ENCODE measurements at places on chromosomes 2 and 18. TPM values are rescaled to one million over a fixed set of nuclear protein-coding genes. Genes with fewer than 3 reads are reported as not detected.

- H3K27me3 ChIP-seq, result peaks cover 23% of the 10 kb centered on the region
- no peak overlapping the region for H3K27ac ChIP-seq
- H3K4me3 ChIP-seq, result no peak overlapping the region
- DNase-seq, result no peak
Observed at GRCh38 chr2:236117401-236117800, 50.8 kb downstream of the GBX2 start.

- H3K36me3 ChIP-seq, result no peaks in the 10 kb centered on the region
- H3K27ac ChIP-seq, result no peak overlapping the region
- H3K4me1 ChIP-seq, result no peaks in the 10 kb centered on the region
Observed at GRCh38 chr2:147382322-147382948, 462.4 kb upstream of the ACVR2A start.

DNA sequence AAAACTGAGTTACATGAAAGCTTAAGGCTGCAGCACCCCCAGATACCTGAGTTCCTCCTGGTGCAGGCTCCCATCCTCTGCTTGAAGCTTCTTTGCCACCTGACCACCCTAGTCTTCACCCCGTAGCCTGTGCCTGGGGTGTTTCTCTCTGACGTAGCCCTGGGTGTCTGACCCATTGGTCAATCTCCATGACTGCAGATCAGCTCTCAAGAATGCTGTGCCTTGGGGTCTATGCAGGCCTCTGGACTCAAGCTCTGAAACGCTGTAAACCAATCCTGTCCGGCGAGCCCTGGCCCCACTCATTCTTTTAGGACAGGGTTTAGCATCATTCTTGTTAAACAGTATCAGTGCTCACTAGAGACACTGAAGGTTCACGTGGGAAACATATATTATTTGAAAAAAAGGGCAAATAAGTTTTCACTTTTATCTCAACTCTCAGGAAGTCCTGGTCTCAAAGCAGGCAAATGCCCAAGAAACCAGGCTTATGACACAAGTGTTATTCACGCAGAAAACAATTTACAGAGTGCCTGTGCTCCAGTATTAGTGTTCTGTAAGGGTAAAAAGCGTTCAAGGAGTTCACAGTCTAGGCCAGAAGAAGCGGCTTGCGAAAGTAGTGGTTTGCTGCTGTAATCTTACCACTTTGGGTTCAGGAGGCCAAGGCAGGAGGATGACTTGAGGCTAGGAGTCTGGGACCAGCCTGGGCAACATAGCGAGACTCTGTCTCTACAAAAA, 22.8 kb upstream of the PPP4R1 start:
- H3K27ac ChIP-seq, result no peak overlapping the region
- no peak for DNase-seq
- H3K27me3 ChIP-seq, result no peaks in the 10 kb centered on the region
- H3K4me3 ChIP-seq, result no peak overlapping the region
- H3K4me1 ChIP-seq, result no peaks in the 10 kb centered on the region

- no peak for DNase-seq
- peaks cover 6% of the 10 kb centered on the region for H3K27me3 ChIP-seq
- no peaks in the 10 kb centered on the region for H3K4me1 ChIP-seq
- H3K27ac ChIP-seq, result no peak overlapping the region
- no peak overlapping the region for H3K4me3 ChIP-seq
Observed at GRCh38 chr18:36504928-36505327, 207.4 kb downstream of the FHOD3 start.

Gene TMEM198
- 2.4 TPM for total RNA-seq

DNA sequence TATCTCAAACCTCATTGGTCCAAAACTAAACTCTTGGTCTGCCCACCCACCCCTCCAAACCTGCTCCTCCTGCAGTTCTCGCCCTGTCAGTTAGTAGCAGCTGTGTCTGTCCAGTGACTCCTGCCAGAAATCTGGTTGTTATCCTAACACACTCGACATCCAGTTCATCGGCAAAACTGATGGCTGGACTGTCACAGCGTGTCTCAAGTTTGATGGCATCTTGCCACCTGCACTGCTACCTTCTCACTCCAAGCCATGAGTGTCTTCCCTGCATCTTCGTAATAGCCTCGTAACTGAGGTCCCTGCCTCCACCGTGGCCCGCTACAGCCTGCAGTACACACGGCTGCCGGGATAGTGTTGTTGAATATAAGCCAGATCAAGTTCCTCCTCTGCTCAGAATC, 470.1 kb upstream of the RAB12 start:
- no peaks in the 10 kb centered on the region for H3K36me3 ChIP-seq
- no peak for DNase-seq
- H3K4me3 ChIP-seq, result no peak overlapping the region
- H3K27ac ChIP-seq, result no peak overlapping the region
- peaks cover 4% of the 10 kb centered on the region for H3K4me1 ChIP-seq

DNA sequence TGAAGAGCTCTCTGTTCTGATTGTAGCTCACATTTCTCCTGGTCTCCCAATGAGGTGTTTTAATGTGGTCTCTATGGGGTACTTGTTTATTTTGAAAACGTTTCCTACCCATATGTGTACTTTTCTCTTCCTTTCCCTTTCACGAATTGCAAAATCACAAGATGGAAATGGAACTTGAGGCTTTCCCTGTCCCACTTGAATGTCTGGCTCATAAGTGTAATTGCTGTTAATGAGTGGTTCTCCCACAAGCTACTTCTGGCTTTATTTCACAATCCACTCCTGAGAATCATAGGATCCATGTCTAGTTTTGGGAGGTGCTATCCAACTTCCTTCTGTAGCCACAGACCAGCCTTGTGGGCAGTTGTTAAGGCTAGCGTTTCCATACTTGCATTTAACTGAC, 81.1 kb upstream of the CAVIN2 start:
- no peak for DNase-seq
- H3K4me3 ChIP-seq, result no peak overlapping the region
- peaks cover 10% of the 10 kb centered on the region for H3K27me3 ChIP-seq
- no peaks in the 10 kb centered on the region for H3K4me1 ChIP-seq
- no peak overlapping the region for H3K27ac ChIP-seq

- no peak overlapping the region for H3K4me3 ChIP-seq
- no peaks in the 10 kb centered on the region for H3K4me1 ChIP-seq
- no peak for DNase-seq
- no peak overlapping the region for H3K27ac ChIP-seq
Observed at GRCh38 chr2:136448432-136448831, 316.9 kb upstream of the THSD7B start.

Gene ALPP
- total RNA-seq, result not detected

GRCh38 chr2:219887870-219888269, 260.4 kb downstream of the SLC4A3 start:
- no peak overlapping the region for H3K4me3 ChIP-seq
- no peaks in the 10 kb centered on the region for H3K36me3 ChIP-seq
- no peak overlapping the region for H3K27ac ChIP-seq
- DNase-seq, result no peak
- peaks cover 10% of the 10 kb centered on the region for H3K27me3 ChIP-seq
- H3K4me1 ChIP-seq, result no peaks in the 10 kb centered on the region

Gene GALR1
- not detected for total RNA-seq

Gene IL36B
- not detected for total RNA-seq

Gene CIDEA
- not detected for total RNA-seq

DNA sequence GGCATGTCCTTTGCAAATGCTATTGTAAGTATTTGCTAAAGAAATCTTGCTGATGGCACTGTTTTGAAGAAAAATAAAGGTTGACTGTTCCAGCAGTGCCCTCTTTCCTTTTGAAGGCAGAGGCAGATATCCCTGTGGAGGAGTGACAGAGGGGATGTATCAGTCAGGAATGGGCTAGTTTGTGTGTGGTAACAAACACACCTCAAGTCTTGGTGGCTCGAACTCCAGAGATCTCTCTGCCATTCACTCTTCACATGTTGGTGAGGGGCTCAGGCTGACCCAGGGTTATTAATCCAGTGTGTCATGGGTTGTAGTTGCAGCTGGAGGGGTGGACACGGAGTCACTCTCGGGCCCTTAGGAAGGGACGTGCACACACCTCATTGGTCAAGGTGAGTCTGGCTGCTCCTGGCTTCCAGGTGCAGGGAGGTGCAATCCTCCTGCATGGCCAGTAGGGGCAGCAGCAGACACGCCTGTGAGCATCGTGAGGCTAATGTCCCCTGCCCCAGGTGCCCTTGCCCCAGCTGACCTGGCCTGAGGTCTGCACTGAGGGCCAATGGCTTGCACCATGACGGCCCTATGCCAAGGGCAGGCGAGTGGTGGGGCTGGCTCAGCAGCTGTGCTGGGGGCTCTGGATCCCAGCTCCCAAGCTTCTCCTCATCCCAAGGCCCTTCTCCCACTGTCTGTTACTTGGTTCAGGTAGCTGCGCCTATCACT, 146.5 kb downstream of the ASB1 start:
- no peaks in the 10 kb centered on the region for H3K4me1 ChIP-seq
- no peak overlapping the region for H3K27ac ChIP-seq
- no peak overlapping the region for H3K4me3 ChIP-seq
- peak; percentile 57 for DNase-seq
- no peaks in the 10 kb centered on the region for H3K36me3 ChIP-seq

Gene ASB18
- not detected for total RNA-seq

GRCh38 chr2:205688417-205689200, 6.3 kb downstream of the NRP2 start:
- H3K27ac ChIP-seq, result no peak overlapping the region
- H3K4me1 ChIP-seq, result peaks cover 13% of the 10 kb centered on the region
- DNase-seq, result no peak
- H3K27me3 ChIP-seq, result peaks cover 43% of the 10 kb centered on the region

Gene IL37
- not detected for total RNA-seq

Gene TBR1
- 0.04 TPM for total RNA-seq

GRCh38 chr18:75527848-75528685, 100.6 kb upstream of the SMIM21 start:
- H3K36me3 ChIP-seq, result no peaks in the 10 kb centered on the region
- H3K4me3 ChIP-seq, result no peak overlapping the region
- H3K4me1 ChIP-seq, result no peaks in the 10 kb centered on the region
- H3K27ac ChIP-seq, result no peak overlapping the region

DNA sequence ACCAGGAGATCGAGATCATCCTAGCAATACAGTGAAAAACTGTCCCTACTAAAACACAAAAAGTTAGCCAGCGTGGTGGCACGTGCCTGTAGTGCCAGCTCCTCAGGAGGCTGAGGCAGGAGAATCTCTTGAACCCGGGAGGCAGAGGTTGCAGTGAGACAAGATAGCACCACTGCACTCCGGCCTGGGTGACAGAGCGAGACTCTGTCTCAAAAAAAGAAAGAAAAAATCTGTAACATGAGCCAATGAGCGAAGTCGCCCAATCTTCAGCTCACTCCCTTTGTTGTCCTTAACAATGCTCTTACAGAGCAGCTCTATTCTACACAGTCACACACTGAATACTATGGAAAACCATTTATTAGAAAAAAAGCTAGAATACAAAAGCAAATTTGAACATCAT, 22.0 kb downstream of the FAM98A start:
- H3K27me3 ChIP-seq, result no peaks in the 10 kb centered on the region
- DNase-seq, result no peak
- peaks cover 4% of the 10 kb centered on the region for H3K36me3 ChIP-seq
- no peak overlapping the region for H3K27ac ChIP-seq

DNA sequence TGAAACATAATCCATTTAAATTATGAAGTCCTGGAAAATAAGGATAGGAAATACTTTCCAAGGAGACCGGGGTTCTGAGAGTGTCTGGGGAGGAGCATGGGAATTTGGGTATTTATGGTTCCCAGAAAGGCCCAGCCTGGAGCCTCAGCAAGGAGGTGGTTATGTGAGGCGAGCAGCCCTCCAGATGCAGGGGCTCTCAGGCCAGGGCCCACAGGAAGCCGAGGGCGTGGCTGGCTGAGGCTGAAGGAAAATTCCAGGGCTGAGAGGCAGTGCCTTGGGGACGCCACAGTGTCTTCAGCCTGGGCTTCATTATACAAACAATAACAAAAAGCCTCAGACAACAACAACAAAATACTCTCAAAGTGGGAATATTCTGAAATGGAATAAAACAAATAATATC, 86.9 kb upstream of the SERPINE2 start:
- no peaks in the 10 kb centered on the region for H3K36me3 ChIP-seq
- H3K27ac ChIP-seq, result no peak overlapping the region
- H3K4me3 ChIP-seq, result no peak overlapping the region
- H3K4me1 ChIP-seq, result no peaks in the 10 kb centered on the region
- DNase-seq, result no peak

GRCh38 chr18:58980991-58981390, 116.3 kb downstream of the ZNF532 start:
- no peak overlapping the region for H3K4me3 ChIP-seq
- peaks cover 10% of the 10 kb centered on the region for H3K27me3 ChIP-seq
- no peaks in the 10 kb centered on the region for H3K4me1 ChIP-seq
- no peak for DNase-seq
- H3K36me3 ChIP-seq, result peaks cover 7% of the 10 kb centered on the region

- H3K4me3 ChIP-seq, result no peak overlapping the region
- H3K36me3 ChIP-seq, result no peaks in the 10 kb centered on the region
- peaks cover 13% of the 10 kb centered on the region for H3K27me3 ChIP-seq
- H3K27ac ChIP-seq, result no peak overlapping the region
- DNase-seq, result no peak
- H3K4me1 ChIP-seq, result no peaks in the 10 kb centered on the region
Observed at GRCh38 chr2:223634238-223634637, 32.1 kb upstream of the SCG2 start.

- no peak overlapping the region for H3K27ac ChIP-seq
- DNase-seq, result no peak
- no peak overlapping the region for H3K4me3 ChIP-seq
- H3K36me3 ChIP-seq, result no peaks in the 10 kb centered on the region
- peaks cover 5% of the 10 kb centered on the region for H3K27me3 ChIP-seq
Observed at GRCh38 chr2:191983591-191983990, 136.7 kb upstream of the CAVIN2 start.

GRCh38 chr18:58674863-58675472, 3.7 kb downstream of the MALT1 start:
- H3K27me3 ChIP-seq, result no peaks in the 10 kb centered on the region
- peak overlapping the region; percentile 98 for H3K4me3 ChIP-seq
- peak overlapping the region; percentile 11 for H3K27ac ChIP-seq
- H3K4me1 ChIP-seq, result peaks cover 65% of the 10 kb centered on the region
- H3K36me3 ChIP-seq, result peaks cover 25% of the 10 kb centered on the region

Gene FN1
- 0.59 TPM for total RNA-seq

Gene FOXI3
- not detected for total RNA-seq

GRCh38 chr18:57576316-57576715, 10.2 kb downstream of the FECH start:
- H3K27me3 ChIP-seq, result no peaks in the 10 kb centered on the region
- no peak overlapping the region for H3K27ac ChIP-seq
- no peak for DNase-seq
- H3K4me1 ChIP-seq, result peaks cover 11% of the 10 kb centered on the region
